CD4-positive, alpha-beta T cell (primary cell): ENCODE measurements at places on chromosomes 4 and X. TPM values are rescaled to one million over a fixed set of nuclear protein-coding genes. Genes with fewer than 3 reads are reported as not detected.

- DNase-seq: no peak
- H3K4me3 ChIP-seq: no peak overlapping the region
- no peaks in the 10 kb centered on the region for H3K27me3 ChIP-seq
- no peak overlapping the region for H3K27ac ChIP-seq
These were observed 12.2 kb upstream of the ODAM start for GRCh38 chr4:70183168-70183939.

DNA sequence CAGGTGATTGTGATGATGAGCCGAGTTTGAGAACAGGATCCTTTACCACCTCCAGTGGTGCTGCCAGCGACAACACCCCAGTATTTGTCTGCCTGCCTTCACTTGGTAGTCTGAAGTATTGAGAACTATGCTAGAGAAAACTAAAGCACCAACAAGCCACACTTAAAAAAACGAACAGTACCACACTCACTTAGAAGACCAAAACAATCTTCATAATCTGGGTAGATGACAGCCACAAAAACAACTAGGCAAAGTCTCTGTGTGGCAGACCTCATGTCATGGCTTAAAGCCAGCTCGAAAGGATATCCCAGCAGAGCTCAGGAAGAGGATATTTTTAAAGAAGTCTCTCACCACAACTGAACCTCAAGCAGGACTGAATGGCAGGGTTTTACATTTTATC is 236.0 kb downstream of the GPC3 start:
- no peaks in the 10 kb centered on the region for H3K27me3 ChIP-seq
- no peak overlapping the region for H3K4me3 ChIP-seq
- peaks cover 8% of the 10 kb centered on the region for H3K4me1 ChIP-seq
- peak; percentile 5 for DNase-seq

DNA sequence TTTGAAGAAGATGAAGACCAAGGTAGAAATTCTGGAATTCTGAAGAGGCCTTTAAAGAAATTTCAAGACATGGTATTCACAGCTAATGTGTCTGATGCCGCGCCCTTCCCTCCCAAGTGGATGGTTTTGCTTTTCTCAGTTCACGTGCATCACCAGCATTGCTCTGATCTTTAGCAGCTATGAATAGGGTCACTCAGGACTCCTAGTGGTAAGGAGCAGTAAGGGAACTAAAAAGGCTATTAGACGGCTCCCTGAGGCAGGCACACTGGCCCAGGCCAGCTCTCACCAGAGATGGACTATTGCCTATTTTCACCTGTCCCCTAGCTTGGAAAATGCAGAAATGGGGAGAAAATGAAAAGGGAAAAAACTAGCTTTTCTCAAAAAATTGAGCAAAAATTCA is 447.5 kb upstream of the RASGEF1B start:
- H3K4me1 ChIP-seq: no peaks in the 10 kb centered on the region
- H3K27me3 ChIP-seq: no peaks in the 10 kb centered on the region
- H3K36me3 ChIP-seq: no peaks in the 10 kb centered on the region
- DNase-seq: peak; percentile 4
- no peak overlapping the region for H3K27ac ChIP-seq

GRCh38 chr4:101217353-101218031 is 129.8 kb downstream of the PPP3CA start:
- no peak overlapping the region for H3K4me3 ChIP-seq
- DNase-seq: no peak
- no peaks in the 10 kb centered on the region for H3K27me3 ChIP-seq
- H3K27ac ChIP-seq: no peak overlapping the region
- no peaks in the 10 kb centered on the region for H3K4me1 ChIP-seq
- no peaks in the 10 kb centered on the region for H3K36me3 ChIP-seq

GRCh38 chr4:914531-914930 is 17.6 kb downstream of the GAK start:
- DNase-seq: no peak
- H3K4me1 ChIP-seq: peaks cover 27% of the 10 kb centered on the region
- no peak overlapping the region for H3K27ac ChIP-seq
- H3K36me3 ChIP-seq: peaks cover 40% of the 10 kb centered on the region

ADH1C gene
- total RNA-seq: not detected

DNA sequence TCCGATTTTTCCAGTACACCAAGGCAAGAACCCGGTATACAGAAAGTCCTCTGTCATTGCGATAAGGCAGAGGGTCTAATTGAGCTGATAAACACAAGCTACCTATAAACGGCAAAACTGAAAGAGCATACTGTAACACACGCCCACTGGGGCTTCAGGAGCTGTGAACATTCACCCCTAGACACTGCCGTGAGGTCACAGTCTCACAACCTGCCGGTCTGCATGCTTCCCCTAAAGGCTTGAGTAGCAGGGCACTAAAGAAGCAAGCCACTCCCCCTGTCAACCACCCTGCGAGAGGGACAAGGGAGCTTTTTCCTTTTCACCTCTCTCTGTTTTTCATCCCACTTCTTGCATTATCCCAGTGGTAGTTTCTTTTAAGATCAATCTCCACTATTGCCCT is 22.4 kb upstream of the F9 start:
- DNase-seq: no peak
- H3K27ac ChIP-seq: no peak overlapping the region
- H3K4me1 ChIP-seq: no peaks in the 10 kb centered on the region
- H3K36me3 ChIP-seq: no peaks in the 10 kb centered on the region

DNA sequence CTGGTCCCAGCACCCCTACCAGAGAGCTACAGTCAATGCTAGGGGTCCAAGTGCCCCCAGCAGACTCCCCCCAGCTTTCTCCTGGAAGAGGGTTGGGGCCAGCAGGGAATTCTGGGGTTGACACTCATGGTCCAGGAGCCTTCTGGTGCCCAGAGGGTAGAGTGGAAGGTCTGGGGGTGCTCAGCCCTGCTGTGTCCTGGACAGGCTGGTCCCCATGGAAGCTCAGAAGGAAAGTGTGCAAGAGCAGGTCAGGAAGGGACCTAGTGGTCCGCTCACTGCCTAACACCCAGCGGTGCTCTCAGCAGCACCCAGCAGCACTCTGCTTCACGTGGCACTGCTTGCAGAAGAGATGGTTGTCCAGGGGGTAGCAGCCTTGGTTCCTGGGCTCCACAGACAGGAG is 6.9 kb downstream of the TEX13C start:
- H3K27me3 ChIP-seq: no peaks in the 10 kb centered on the region
- H3K4me1 ChIP-seq: no peaks in the 10 kb centered on the region
- no peaks in the 10 kb centered on the region for H3K36me3 ChIP-seq
- no peak overlapping the region for H3K4me3 ChIP-seq
- DNase-seq: no peak
- H3K27ac ChIP-seq: no peak overlapping the region

NR0B1 gene
- total RNA-seq: not detected

DNA sequence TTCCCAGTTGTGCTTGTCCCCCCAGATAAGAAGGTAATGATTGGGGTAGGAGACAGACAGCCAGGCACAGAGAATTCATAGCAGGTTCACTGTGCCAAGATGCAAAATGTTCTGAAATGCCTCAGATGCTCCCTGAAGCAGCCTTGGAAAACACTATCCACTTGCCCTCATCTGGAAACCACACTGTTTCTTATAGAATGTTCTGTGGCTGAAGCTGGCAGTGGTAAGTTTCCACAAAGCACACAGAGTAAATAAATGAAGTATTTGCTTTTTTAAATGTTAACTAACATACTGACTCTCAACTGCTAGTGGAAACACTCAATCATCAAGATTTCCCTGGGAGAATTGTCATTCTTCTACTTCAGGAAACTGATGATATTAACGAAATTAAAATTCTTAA is 311.4 kb downstream of the PRDM5 start:
- DNase-seq: no peak
- H3K27ac ChIP-seq: no peak overlapping the region
- no peak overlapping the region for H3K4me3 ChIP-seq
- no peaks in the 10 kb centered on the region for H3K27me3 ChIP-seq

- no peak overlapping the region for H3K27ac ChIP-seq
- no peaks in the 10 kb centered on the region for H3K36me3 ChIP-seq
- H3K27me3 ChIP-seq: no peaks in the 10 kb centered on the region
These were observed 83.3 kb downstream of the SNCA start for GRCh38 chr4:89753601-89754066.

DNA sequence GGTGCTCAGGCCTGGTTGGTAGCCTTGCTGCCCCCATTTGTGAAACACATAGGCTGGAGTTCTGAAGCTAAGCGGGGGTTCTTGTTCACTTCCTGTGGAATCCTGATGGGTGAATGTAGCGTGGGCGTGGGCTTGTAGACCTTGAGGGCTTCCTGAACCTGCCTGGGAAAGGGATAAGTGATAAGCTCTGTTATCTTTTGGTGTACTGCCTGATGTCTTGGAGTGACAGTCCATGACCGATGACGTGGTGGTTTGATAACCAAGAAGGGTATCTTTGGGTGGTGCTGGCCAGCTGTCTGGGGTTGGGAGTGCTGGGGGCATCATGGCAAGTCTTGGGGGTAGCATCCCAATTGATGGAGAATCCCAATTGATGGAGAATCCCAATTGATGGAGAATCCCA is 17.5 kb upstream of the WDR1 start:
- no peaks in the 10 kb centered on the region for H3K4me1 ChIP-seq
- H3K27me3 ChIP-seq: no peaks in the 10 kb centered on the region
- no peak for DNase-seq
- no peak overlapping the region for H3K27ac ChIP-seq
- no peak overlapping the region for H3K4me3 ChIP-seq

TMSB15A gene
- not detected for total RNA-seq

DNA sequence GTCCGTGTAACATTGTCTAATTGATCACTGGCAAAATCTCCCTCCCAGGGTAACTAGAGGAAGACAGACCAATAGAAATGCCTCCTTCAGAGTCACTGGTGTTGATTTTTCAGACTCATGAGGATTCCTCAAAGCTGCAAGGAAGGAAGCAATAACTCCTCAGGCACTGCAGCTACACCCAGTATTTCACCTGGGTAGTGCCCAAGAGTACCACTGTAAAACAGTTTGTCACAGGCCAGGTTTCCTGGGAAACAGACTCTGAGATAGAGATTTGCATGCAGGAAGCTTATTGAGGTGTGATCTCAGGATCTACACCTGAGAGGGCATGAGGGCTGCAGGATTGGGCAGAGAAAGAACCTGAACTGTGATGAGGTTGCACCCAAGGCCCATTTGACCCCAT is 240.7 kb upstream of the ATP6AP2 start:
- no peak overlapping the region for H3K4me3 ChIP-seq
- H3K4me1 ChIP-seq: no peaks in the 10 kb centered on the region
- H3K27ac ChIP-seq: no peak overlapping the region
- no peaks in the 10 kb centered on the region for H3K27me3 ChIP-seq

DNA sequence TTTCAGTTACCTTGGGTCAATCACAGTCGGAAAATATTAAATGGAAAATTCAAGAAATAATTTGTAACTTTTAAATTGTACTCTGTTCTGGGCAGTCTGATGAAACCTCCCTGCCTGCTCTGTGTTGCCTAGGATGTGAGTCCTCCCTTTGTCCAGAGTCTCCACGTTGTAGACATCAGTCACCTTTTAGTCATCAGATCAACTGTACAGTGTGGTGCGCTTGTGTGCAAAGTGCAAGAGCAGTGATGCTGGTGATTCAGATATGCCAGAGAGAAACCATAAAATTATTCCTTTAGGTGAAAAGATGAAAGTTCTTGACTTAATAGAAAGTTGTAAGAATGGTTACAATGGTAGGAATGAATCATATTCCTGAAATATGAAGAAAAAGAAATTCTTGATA is 1.4 kb downstream of the SPATA4 start:
- peaks cover 20% of the 10 kb centered on the region for H3K27me3 ChIP-seq
- H3K4me3 ChIP-seq: no peak overlapping the region
- no peaks in the 10 kb centered on the region for H3K36me3 ChIP-seq
- H3K27ac ChIP-seq: no peak overlapping the region

GRCh38 chrX:108203540-108203939 is 112.0 kb downstream of the ATG4A start:
- no peak overlapping the region for H3K27ac ChIP-seq
- H3K27me3 ChIP-seq: no peaks in the 10 kb centered on the region
- no peak for DNase-seq
- no peaks in the 10 kb centered on the region for H3K4me1 ChIP-seq
- H3K36me3 ChIP-seq: no peaks in the 10 kb centered on the region

GDPD2 gene
- not detected for total RNA-seq

ARX gene
- total RNA-seq: not detected

DNA sequence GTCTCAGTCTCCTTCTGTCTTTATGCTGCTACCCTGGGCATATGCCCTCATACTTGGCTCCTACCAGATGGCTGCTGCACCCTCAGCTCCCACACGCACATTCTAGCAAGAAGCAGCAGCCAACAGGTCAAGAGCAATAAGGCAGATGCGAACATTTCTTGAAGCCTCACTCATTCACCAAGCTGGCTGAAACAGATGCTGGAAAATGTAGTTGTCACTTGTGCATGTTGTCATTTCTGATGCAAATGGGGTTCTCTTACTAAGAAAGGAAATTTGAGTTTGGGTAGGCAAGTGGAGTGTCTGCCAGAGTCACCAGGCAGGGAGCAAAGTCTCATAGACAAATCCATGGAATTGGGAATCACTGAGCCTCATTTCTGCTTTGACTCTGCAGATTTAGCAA is 57.4 kb upstream of the SORBS2 start:
- H3K4me1 ChIP-seq: no peaks in the 10 kb centered on the region
- no peak for DNase-seq
- no peaks in the 10 kb centered on the region for H3K27me3 ChIP-seq
- H3K27ac ChIP-seq: no peak overlapping the region

UGT2B28 gene
- not detected for total RNA-seq

- no peak overlapping the region for H3K4me3 ChIP-seq
- no peaks in the 10 kb centered on the region for H3K36me3 ChIP-seq
- no peaks in the 10 kb centered on the region for H3K27me3 ChIP-seq
- H3K27ac ChIP-seq: no peak overlapping the region
These were observed 168.6 kb downstream of the PPP3CA start for GRCh38 chr4:101178731-101179130.

KIT gene
- 0.05 TPM for total RNA-seq

GRCh38 chr4:39706741-39707511 is 9.0 kb downstream of the UBE2K start:
- no peak for DNase-seq
- no peaks in the 10 kb centered on the region for H3K27me3 ChIP-seq
- H3K36me3 ChIP-seq: peaks cover 10% of the 10 kb centered on the region
- H3K4me1 ChIP-seq: peaks cover 15% of the 10 kb centered on the region
- no peak overlapping the region for H3K27ac ChIP-seq

- no peak overlapping the region for H3K27ac ChIP-seq
- H3K4me3 ChIP-seq: no peak overlapping the region
- H3K4me1 ChIP-seq: no peaks in the 10 kb centered on the region
- no peak for DNase-seq
- no peaks in the 10 kb centered on the region for H3K36me3 ChIP-seq
- H3K27me3 ChIP-seq: no peaks in the 10 kb centered on the region
These were observed 71.5 kb upstream of the HPRT1 start for GRCh38 chrX:134388161-134389109.

GRCh38 chr4:127155116-127155515 is 477.6 kb upstream of the INTU start:
- DNase-seq: no peak
- H3K36me3 ChIP-seq: no peaks in the 10 kb centered on the region
- no peak overlapping the region for H3K27ac ChIP-seq
- H3K27me3 ChIP-seq: no peaks in the 10 kb centered on the region
- H3K4me3 ChIP-seq: no peak overlapping the region
